Stimulated activated CD8-positive, alpha-beta memory T cell treated with anti-CD3 and anti-CD28 coated beads, Interleukin-15, amount 100 ng/mL, for 4 hours (primary cell): ENCODE measurements at places on chromosomes 2 and 18.

GRCh38 chr2:54149638-54150441, 34.4 kb downstream of the ACYP2 start:
- DNase-seq = no peak

GRCh38 chr2:189086710-189087109, 92.9 kb downstream of the COL5A2 start:
- no peak for DNase-seq

DNA sequence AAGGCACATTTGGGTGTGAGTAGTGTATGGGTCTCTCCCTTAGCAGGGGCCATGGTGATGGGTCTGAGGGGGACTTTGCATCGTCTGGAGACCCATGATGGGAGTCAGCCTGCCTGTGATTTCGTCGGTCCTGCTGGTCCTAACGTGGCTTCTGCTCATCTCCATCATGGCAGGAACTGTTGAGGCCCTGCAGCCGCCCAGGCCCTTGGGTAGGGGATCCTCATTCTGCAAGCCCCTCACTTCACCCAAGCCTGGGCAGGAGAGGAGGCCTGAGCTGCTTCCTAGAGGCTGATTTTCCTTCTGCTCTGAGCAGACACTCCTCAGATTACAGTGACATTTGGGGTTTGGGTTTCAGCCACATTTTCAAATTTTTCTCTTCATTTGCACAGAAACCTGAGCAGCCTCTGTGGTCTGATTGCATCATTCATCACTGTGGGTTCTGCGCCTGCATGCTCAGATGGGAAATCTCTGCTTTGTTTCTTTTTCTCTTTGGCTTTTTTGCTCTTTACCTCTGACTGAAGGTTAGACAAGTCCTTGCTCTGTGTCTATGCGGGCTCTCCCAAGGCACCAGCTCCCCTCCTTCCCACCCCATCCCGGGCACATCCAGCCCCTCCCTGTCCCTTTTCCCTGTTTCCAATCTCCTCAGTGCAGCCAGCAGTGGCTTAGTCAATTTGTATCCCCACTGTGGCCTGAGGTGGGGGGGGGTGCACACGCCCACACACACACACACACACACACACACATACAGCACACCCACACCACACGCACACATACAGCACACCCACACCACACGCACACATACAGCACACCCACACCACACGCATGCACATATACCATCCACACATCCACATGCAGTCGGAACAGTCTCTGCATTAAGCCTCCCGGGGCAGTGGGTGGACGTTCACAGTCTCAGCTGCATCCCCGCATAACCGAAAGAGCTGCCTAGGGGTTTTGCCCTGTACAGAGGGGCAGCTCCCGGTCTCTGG, 305.4 kb upstream of the HS6ST1 start:
- no peak for DNase-seq

GRCh38 chr18:10417664-10418063, 36.8 kb upstream of the APCDD1 start:
- DNase-seq = no peak

GRCh38 chr18:51726614-51727013, 529.1 kb upstream of the MEX3C start:
- DNase-seq = no peak

GRCh38 chr18:37662546-37663339, 97.1 kb upstream of the CELF4 start:
- no peak for DNase-seq

- no peak for DNase-seq
These were observed 85.5 kb upstream of the MAP4K4 start for GRCh38 chr2:101612019-101612418.

GRCh38 chr2:24435391-24436316, 55.4 kb upstream of the NCOA1 start:
- DNase-seq = no peak

DNA sequence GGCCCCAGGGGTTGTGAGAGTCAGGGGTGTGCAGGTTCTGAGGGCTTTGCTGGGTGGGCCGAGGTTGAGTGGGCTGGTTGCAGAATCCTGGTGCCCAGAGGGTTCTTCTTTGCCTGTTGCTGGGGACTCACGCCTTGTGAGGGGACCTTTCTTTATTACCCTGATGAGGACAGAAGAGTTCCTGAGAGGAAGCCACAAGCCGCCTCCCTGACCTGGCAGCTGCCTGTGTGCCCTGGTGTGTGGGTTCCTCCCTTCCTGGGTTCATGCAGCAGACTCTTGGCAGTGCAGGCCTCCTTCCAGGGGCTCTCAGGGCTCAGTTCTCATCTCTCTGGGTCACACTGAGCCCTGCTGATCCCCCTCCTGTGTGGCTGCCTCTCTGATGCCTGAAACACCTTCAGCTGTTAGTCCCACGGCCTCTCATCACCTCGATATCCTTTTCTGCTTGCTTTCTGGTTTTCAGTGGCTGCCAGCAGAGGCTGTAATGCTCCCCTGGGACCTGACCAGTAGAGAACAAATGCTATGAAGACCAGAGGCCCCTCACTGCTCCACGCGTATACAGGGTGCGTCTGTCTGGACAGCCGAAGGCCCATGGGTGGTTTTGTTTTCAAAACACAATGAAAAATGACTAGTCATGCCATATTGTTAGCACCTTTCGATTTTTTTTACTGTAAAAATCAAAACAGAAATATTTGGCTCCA, 191.3 kb downstream of the AGAP1 start:
- no peak for DNase-seq

DNA sequence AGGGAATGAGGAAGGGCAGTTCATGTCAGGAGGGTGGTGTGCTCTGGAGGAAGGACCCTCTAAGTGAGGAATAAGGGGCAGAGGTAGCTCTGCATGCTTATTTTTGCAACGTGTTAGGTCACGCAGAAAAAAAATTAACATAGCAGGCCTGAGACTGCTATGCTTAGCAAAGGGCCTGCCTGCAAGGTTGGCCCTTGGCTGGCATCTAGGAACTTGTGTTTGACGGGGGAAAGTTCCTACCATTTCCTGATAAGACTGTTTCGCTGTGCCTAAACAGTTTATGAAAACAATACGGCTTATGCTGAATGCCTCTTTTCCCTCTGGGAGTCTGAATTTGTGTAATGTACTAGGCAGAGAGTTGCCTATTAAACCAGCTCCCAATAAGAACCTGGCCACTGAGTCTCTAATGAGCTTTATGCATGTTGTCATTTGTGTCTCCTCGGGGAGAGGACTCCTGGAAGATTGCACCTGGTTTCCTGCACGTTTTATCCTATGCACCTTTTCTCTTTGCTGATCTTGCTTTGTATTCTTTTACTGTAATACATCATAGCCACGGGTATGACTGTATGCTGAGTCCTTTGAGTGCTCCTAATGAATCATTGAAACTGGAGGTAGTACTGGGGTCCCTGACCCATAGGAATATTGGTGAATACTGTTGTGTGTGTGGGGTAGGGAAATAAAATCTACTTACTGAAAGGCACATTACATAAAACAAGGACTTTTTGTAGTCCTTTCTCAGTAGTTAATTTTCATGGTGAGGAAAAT, 169.0 kb downstream of the PRPF40A start:
- no peak for DNase-seq

- DNase-seq = no peak
These were observed 30.4 kb downstream of the MTHFD2 start for GRCh38 chr2:74228772-74229171.

GRCh38 chr2:200225951-200226350, 80.5 kb upstream of the SPATS2L start:
- DNase-seq = no peak

GRCh38 chr18:73615506-73615905, 532.1 kb downstream of the FBXO15 start:
- DNase-seq = no peak

- DNase-seq = no peak
These were observed 103.3 kb upstream of the NCK2 start for GRCh38 chr2:105641389-105641811.

GRCh38 chr2:132583666-132584360, 86.2 kb downstream of the LYPD1 start:
- DNase-seq = no peak

GRCh38 chr2:58891828-58892377, 650.8 kb upstream of the FANCL start:
- DNase-seq = no peak

DNA sequence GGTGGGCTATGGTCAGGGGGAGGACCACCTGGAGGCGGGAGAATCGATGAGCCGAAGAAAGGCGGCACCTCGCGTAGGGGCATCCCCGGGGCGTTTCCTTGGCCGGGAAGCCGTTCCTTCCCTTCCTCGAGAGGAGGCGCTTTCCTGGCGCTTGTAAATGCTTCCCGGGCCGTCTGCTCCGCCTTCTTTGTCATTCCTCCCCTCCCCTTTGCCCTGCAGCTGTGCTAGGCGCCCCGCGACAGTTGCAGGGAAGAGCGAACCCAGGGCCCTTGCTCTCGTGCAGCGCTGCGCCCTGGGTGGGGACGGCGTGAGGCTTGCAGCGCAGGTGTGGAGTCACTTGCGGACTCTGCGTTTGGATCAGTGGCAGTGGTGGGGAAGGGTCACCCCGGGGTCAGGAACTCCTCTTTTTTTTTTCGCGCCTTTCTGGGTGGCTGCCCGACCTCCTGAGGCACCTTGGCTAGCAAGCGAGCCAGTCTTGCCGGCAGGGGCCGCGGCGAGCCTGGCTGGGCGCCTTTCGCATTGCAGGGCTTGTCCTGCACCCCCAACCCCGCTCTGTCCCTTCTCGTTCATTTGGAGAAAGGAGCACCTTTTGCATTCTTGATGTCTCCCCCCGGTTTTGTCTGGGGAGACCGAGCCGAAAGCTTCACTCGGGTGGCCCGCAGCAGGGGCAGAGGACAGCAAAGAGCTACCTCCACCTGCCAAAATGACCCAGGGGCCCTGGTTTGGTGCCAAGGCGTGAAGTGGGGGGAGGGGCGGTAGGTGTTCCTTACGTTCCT, 858 bp downstream of the KCNS3 start:
- no peak for DNase-seq

DNA sequence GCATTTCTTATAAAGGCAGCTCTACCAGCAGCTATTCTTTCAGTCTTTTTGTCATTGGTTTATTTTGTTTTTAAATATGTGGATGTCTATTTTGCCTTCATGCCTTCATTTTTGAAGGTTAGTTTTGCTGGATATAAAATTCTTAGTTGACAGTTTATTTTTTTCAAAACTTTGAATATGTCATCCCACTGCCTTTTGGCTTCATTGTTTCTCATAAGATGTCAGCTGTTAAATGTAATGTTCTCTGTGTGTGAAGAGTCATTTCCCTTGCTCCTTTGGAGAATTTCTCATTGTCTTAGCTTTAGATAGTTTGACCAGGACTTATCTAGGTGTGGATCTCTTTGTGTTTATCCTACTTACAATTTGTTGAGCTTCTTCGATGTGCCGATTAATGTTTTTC, 213.5 kb downstream of the KIAA1328 start:
- no peak for DNase-seq

DNA sequence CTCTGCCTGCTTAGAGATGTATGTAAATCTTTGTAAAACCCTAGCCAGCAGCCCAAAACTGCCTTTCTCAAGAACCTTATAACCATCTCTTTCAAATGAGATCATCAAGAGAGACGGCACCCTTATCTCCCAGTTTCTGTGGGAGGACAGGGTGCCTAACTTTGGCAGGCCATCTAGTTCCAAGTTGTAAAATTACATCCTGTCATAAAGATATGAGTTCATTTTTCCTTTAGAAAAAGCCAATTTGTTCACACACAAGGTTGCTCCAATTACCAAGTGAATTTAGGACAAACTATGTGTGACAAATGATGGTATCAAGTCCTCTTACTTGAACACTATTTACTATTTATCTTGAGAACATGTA, 65.3 kb downstream of the MEMO1 start:
- no peak for DNase-seq

GRCh38 chr2:168201584-168202116, 45.7 kb downstream of the STK39 start:
- no peak for DNase-seq

DNA sequence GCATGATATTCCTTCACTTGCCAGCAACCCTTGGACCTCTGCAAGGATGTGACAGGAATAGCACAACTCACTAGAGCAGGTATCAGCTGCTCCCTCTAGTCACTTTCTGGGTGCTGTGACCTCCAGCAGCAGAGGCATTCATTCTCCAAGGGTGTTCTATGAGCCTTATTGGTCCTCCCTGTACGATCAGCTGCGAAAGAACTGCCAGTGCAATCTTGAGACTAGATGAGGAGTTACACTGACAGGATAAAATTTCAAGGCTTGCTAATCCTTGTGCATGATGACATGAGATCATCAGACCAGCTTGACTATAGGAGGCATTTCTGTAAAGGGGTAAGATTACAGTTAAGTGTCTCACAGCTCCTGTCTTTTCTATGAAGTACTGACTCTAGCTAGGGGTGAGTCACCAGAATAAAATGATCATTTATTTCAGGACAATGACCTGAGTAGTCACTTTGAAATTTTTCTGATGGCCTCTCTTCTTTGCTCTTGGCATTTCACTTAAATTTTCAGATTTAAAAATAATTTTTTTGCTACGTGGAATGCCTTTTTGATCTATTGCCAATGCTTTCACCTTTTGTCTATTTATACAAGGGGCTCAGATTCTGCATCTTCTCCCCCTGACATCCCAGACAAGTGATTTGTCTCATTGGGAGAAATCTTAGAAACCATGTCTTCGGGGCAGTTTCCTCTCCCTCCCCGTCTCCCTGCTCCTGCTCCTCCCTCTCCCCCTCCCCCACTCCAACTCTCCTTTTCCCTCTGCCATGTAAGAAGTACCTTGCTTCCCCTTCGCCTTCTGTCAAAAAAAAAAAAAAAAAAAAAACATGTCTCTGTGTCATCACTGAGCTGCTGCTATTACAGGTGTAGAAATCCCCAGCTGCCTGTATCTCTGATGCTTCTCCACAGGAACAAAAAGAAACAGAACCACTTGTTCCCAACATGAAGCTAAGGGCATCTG, 49.2 kb upstream of the FRZB start:
- DNase-seq = no peak

DNA sequence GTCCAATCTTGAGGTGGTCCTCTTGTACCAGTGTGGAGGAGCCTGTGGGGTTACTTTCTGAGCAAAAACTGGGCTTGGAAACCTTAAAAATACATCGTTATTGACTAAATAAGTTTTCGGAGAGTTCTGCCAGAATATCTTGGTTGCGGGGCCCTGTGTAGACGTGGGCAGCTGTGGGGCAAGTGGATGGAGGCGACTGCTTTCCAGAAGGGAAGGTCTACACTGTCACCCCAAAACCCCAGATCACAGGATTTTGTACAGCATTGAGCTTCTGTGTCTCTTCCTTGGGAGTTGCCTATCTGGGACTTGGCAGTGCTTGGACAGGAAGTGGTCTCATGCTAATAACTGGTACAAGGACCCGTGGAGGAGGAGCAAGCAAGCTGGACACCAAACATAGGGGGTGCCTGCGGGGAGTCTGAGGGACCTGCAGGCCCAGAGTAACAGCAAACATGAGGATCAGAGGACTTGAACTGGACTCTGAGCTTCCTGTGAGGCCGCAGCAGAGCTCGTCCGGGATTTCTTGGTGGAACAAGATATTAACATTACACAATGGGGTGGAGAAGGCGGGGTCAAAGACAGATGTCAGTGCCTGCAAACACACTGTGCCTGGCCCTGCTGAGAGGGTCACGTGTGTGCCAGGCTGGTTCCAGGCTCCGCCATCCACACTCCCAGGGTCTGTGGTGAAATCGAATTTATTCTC, 48.0 kb upstream of the CTLA4 start:
- DNase-seq = no peak

DNA sequence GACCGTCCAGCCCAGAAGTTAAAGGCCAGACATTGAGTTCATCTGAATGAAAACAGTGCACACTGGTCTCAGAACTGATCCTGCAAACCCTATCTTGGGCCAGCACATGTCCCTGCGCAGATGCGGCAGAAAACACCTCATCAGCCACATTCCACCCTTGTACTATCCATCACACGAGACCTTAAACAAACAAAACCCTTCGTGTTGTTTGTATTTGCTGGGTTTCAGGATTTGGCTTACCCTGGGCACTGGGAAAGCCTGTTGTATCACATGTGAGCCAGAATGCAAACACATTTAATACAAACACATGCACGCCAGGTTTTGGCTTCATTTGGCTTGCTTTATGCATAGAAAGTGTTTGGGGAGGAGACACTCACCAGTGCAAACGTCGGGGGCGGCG, 12.5 kb downstream of the WIPF1 start:
- DNase-seq = no peak
